ENCODE measurements at places on chromosomes 5 and 9.

DNA sequence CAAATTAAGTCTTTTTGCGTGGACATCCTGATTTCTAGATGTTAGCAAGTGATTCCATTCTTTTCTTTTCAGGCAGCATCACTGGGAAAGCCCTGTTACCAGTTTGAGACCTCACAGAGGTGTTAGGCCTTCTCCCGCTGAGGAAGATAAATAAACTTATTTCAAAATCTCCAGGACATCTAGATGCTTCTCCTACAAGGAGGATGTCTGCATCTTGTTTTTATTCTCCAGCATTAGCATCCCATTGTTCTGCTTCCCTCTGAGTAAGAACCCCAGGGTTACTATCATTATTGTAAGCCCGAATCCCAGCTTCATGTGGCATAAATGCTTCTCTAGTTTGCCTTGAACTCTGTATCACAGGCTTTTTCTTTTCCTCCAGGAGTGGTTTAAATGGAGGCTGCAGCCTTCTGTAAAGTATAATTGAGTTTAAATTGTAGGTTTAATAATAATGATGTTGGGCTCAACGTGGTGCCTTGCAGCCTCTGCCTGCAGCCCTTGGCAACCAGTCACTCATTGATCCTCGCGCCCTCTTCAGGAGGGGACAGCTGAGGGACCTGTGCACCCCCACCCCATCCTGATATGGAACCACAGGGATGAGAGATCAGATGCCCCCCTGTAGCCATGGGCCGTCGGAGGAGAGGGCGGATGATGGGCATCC, 114.9 kb downstream of the PDZD2 start:
- DNase-seq, result no peak

- no peak for DNase-seq
Observed at GRCh38 chr9:83266666-83267496, 203.9 kb upstream of the RASEF start.

DNA sequence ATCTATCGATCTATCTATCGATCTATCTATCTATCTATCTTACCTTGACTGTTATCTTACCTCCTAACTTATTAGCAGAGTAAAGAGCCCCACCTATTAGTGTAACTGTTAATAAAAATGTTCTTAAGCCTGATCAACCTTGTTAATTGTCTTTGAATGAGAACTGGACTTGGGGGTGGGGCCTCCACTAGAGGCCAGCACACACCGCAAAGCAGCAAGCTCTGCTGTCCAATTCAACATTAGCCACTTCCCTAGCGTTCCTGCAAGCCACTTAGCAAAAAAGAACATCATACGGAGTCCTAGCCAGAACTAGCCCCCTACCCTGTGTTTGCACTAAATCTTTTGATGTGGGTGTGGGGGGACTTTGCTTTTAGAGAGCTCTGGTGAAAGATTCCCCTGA, 515.8 kb downstream of the KDM4C start:
- peak; percentile 14 for DNase-seq

DNA sequence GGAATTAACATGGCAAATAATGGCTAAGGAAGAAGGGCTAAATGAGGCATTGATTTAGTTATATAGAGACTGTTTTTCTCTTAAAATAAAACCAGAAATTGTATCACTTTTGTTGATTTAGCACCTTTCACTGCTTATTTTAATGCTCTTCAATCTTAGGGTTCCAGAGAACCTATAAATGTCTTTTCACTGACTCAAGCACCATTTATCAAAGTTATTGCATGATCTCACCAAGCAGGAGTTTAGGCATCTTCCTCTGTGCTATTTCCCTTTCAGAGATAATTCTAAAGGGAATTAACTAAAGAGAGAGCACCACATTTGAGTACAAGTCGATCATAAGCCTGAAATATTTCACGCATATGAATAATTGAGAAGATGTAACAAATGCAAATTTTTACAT, 357.1 kb downstream of the CDH18 start:
- DNase-seq, result no peak

- no peak for DNase-seq
Observed at GRCh38 chr9:137383784-137384756, 38.9 kb downstream of the EXD3 start.

DNA sequence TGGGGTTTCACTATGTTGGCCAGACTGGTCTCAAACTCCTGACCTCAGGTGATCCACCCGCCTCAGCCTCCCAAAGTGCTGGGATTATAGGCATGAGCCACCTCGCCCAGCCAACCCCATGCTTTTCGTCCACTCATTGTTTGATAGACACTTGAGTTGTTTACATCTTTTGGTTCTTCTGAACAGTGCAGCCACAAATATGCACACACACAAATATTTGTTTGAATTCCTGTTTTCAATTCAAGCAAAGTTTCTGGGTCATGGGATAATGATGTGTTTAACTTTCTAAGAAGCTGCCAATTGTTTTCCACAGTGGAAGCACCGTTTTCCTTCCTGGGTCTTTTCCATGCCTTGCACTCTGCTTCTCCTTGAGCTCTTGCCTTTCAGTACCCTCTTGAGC, 6.8 kb upstream of the PAEP start:
- DNase-seq, result no peak

DNA sequence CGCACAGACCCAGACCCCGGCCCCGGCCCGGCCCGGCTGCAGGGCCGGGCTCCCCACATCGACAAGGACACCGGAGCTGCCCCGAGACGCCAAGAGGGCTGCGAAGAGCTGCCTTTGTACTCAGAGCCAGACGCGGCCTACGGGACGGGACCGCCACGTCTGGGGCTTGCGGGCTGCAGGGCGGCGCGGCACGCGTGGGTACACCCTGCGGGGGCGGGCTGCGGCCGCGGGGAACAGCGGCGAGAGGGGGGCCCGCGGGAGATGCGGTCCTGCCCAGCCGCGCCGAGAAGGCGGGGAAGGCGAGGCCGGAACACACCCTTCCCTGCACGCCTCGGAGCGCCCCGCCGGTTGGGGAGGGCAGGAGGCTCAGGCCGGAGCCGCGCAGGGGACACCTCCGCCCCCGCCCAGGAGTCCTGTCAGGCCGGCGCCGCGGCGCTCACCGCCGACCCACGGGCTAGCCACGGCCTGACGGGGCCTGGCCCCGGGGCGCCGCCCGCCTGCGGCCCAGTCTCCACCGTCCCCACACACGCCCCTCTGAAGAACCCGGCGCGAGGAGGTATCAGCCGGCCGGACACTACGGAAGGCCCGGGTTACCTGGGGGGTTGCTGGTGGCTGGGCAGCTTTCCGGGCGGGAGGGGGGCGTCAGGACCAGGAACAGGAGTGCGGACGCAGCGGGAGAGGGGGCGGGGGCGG, 478 bp downstream of the RAB14 start:
- no peak for DNase-seq

GRCh38 chr9:128786681-128787601, at the start of gene TBC1D13:
TSS of gene TBC1D13 (plus strand) at chr9:128787253. CDS start at chr9:128787354, 101 bp downstream.
- peak; percentile 67 for DNase-seq
